Astrocyte of the spinal cord (primary cell): ENCODE measurements at places on chromosomes 2 and 18.

GRCh38 chr2:190853531-190854383 is 26.9 kb upstream of the GLS start:
- no peak for DNase-seq

DNA sequence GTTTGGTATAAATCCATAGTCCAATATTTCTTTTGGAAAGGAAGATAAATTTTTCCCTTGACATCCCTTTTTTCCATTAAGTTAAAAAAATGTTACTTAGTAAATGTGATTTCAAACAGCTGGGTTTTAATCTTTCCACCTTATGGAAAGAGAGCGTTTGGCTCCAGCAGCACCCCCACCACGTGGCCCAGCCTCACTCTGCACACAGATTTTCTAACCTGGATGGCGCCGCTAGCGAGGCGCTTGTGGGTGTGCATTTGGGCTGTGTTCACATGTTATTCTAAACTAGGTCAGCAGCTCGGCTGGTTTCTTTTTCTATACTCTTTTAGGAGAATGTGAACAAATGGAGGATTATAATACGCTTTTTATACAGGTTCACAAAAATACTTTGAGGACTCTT is 218.0 kb downstream of the LDLRAD4 start:
- DNase-seq = no peak

DNA sequence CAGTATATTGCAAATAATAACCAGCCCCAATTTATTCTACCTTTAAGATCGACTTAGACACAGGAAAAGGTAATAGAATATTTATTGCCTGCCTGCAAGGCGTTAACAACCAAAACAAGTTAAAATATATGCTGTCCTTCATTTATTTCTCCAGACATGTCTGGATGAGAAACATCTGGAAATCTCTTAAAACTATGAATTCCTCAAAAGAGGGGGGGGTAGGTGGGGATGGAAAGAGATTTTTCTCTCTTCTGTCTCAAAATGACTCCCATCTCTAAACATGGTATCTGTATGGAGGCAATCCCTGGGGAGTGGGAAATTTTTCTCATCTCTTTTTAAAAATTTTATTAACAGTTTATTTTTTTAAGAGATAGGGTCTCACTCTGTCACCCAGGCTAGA is 113.0 kb downstream of the CDH2 start:
- no peak for DNase-seq

GRCh38 chr18:62637403-62637802 is 77.9 kb upstream of the PHLPP1 start:
- no peak for DNase-seq

GRCh38 chr2:147297820-147298219 is 547.0 kb upstream of the ACVR2A start:
- DNase-seq = no peak

DNA sequence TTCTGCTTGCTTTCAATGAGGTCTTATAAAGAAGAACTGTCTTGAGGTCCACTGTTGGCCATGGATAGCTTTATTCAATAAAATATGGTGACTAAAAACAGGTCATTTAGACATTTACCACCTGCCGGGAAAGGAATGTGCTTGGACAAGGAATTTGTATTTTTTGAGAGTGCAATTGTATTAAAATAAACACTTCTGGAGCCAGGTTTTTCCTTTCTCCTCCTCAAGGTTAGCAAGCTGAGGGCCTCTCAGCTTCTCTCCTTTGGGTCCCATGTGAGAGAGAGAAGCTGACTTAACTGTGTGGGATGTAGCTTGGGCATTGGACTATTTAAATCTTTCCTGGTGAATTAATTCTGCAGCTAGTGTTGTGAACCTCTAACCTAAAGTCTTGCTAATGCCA is 321.0 kb downstream of the MEIS1 start:
- peak; percentile 5 for DNase-seq

DNA sequence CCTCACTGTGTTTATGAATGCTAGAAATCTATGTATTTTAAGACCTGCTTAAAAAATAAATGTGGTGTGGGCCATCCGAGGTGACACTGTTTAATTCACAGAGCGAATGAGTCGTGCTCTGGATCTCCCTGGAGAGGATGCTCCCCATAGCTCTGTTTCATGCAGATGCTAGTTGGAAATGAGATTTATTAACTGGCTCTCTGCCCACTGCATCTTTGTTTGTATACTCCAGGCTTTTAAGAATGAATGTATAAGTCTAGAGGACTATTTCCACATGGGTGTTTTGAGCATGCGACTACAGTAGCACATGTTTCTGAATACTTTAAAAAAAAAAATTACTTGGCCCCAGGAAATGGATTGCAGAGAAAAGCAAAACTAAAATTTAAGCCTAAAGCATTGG is 3.9 kb downstream of the MAPRE2 start:
- no peak for DNase-seq

DNA sequence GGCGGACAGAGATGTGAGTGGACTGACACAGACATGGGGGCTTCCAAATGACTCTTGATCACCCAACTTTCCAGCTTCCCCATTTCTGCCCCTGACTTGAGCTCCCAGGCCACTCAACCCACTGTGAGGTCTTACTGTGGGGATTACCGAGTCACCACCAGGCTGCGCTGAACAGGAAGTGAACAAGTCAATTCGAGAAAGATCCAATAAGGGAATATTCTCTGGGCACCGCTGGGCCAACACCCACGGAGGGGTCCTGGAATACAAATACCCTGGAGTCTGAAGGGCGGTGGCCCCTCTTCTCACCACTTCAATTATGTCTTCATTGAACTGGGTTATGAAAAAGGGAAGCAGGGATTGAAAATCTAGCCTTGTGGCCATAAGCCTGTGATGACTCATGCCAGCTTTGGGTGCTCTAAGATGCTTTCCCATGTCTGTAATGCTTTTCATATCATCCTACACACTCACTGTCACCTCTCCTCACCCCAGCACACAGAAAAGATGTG is 37.7 kb downstream of the BCL11A start:
- DNase-seq = peak; percentile 92

- DNase-seq = no peak
These were observed 59.9 kb upstream of the SLC1A4 start for GRCh38 chr2:64929333-64929732.

DNA sequence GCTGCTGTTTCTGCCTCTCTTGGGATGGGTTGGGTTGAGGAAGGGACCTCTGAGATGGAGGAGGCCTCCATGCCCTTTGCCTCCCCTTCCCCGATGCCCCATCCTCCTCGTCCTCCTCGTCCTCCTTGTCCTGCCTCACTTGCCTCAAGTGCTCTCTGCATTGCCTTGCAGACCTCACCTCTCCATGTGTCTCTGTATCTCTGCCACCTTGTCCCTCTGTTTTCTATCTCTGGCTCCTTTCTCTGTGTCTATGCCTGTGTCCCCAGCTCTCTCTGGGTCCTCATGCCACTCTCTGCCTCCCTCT is 87.5 kb downstream of the MCFD2 start:
- no peak for DNase-seq

DNA sequence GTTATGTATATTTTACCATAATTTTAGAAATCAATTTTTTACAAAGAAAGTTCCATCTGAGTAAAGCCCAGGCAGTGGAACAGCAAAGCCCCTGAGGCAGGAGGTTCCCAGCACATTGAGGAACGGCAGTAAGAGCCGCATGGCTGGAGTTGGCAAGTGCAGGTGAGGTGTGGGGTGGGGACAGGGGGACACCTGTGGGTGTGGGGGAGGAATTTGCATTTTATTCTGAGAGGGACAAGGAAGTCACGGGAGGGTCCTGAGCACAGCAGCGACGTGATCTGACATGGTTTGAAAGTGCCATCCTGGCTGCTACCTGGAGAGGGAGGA is 16.1 kb upstream of the ADI1 start:
- DNase-seq = no peak

DNA sequence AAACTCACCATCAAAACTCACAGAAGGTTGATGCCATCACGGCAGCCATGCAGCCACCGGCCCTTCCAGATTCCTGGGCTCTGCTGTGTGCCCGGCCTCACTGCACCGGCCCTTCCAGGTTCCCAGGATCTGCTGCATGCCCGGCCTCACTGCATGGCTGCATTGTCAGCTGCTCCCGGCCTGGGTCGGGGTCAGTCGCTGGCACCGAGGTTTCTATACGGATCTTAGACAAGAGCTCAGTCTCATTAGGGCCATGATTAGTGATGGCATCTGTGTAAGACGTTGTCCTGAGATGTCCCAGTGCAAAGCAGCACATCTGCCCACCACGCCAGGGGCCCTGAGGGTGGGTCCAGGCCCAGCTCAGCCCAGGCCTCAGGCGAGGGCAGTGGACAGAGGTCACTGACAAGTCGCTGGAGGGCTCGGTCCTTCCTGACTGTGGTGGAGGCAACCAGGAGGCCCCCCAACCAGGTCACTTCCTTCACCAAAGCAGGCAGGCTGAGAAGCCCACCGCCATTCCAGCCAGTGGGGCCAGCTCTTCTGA is 29.4 kb downstream of the TMEM18 start:
- DNase-seq = no peak

GRCh38 chr2:115880558-115880957 is 1438.1 kb downstream of the DPP10 start:
- DNase-seq = no peak

DNA sequence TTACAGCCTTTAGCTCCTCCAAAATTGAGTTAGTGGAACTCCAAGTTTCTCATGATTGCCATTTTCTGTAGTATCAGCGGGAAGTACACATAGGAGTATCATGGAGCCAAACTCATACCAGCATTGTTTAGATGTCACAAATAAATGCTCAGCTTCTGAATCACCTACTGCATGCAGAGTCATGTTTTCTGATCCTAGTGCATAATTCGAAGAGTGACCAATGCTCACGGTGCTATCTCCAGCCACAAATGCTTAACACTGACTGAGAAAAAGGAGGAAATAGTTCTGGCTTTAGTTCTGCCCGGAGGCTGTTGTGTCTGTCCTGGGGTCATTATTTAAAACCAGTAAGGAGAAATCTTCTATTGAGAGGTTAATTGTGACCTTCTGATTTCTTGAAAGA is 45.4 kb upstream of the LRATD1 start:
- DNase-seq = peak; percentile 15

DNA sequence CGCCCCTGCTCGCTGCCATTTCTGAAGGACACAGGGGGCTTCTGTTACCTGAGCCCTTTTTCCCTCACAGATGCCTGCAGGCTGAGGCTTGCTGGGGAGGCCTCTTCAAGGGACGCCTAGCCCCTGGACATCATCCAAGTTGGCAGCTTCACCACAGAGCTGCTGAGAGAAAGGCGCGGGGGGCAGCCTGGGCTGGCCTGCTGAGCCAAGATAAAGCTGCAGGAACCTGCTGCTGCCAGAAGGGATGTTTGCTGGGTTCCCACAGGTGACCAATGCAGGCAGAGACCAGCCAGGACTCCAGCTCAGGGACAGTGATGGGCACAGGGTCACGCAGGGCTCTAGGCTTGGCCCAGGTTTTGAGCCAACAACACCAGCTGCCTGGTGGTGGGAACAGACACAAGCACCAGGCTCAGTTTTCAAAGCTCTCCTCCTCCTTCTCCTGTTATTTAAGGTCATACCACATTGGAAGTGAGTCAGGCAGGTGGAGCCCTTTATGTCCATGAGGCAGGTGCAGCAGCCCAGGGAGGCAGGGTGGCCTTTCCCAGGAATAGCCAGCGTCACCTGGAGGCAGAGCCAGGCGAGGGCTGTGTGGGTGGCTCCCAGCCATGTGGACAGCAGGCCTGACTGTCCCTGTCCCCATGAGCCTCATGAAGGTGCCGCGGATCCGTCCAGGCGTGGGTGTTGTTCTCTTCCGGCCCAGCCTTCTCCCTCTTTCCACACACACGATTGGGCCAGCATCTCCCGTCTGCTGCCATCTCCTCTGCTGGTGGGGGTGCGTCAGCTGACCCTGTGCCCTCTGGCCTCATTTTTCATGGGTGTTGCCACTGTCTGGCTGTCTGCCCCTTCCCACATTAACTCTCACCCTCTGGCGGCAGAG is 515.5 kb upstream of the MYT1L start:
- no peak for DNase-seq

- DNase-seq = no peak
These were observed 414.4 kb upstream of the SALL3 start for GRCh38 chr18:78565240-78565639.

GRCh38 chr2:235303499-235304291 is 190.1 kb upstream of the AGAP1 start:
- DNase-seq = no peak

DNA sequence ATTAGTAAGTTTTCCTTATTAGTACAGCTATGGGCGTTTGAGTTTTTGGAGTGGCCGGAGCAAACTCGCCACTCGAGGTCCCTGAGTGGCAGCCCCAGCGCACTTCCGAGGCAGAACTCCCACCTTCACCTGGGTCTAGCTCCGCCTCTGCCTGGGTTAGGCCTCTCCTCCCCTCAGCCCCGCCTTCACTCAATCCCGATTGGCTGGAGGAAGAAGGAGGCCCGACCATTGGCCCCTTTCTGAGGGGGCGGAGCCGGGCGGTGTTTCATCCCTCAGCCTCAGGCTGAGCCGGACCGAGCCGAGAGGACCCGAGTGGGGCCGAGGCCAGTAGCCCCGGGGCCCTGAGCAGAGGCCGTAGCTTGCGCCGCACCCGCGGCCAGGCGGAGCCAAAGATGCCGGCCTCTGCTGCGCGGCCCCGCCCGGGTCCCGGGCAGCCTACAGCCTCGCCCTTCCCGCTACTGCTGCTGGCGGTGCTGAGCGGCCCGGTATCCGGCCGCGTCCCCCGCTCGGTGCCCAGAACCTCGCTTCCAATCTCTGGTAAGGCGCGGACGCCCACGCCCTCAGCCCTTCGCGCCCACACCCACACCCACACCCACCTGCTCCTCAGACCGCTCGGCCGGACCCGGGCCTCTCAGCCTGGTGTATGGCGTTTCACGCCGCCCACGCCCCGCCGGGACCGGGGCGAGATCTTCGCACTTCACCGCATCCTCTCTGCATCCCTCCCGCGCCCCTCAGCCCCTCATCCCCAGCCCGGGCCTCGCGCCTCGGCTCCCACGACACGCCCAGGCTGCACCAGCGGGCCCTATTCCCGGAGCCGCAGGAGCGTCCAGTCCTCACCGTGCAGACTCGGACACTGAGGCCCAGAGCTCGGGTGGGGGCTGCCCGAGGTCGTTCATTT is at the start of gene SEMA4F:
TSS of gene SEMA4F (plus strand) at position 263 of the 898 bp plus-strand sequence. CDS start at position 393, 130 bp downstream.
- peak; percentile 95 for DNase-seq

DNA sequence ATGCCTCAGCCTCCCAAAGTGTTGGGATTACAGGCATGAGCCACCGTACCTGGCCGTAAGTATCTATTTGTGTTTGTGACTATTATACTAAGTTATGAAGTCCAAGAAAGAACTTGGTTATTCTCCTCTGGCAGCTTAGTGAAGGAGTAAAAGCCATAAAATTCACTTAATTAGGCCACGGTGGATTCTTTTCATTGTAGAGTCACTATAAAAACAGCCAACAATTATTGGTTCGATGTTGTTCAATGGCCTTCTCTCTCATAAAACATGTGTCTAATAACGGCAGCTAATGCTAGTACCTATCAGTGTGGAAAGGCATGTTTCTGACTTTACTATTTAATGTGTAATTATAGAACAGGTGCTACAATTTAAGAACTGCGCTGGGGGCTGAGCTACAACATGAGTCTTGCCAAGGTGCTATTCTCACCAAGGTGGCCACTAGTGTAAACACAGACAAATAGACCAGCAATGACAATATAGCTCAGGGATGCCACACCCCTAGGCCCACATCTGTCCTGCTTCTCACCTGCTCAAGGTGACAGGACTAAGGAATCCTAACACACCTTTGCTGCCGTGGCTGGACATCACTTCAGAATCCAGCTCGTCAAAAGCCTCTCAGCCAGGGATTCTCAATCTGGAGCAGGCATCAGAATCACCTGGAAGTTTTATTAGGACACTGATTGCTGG is 17.2 kb downstream of the ATP8B1 start:
- no peak for DNase-seq
